Pulmonary artery endothelial cell (primary cell): ENCODE measurements at places on chromosomes 5 and 9.

GRCh38 chr5:131635684-131636572 is 899 bp upstream of the RAPGEF6 start:
- no peak for DNase-seq

GRCh38 chr5:153476767-153477166 is 13.7 kb upstream of the GRIA1 start:
- DNase-seq: peak; percentile 26

GRCh38 chr9:136831720-136832104 is 10.6 kb upstream of the AJM1 start:
- DNase-seq: no peak

DNA sequence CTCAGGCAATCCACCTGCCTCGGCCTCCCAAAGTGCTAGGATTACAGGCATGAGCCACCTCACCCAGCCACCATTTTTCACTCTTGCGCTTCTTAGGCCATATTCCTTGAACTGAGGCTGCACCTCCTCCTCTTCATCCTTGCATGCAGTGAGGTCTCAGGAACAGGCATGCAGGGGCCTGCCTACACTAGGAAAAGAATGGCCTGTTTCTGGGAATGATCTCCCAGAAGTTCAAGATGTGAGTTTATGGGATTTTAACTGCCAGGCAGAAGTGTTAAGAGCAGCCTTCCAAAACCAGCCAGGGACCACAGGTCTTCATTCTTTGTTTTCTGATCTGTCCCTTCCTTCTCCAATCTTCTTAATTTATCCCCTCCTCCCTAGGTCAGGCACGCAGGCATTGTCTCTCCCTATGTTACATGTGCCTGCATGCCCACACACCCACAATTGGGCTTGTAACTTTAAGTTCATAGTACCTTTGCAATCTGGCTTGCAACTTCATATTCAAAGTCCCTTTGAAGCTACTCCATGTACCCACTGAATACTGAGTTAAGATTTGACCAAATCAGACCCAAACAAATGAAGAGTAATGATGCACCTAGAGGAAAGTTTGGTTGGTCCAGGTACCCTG is 10.5 kb upstream of the HSPA4 start:
- DNase-seq: no peak

DNA sequence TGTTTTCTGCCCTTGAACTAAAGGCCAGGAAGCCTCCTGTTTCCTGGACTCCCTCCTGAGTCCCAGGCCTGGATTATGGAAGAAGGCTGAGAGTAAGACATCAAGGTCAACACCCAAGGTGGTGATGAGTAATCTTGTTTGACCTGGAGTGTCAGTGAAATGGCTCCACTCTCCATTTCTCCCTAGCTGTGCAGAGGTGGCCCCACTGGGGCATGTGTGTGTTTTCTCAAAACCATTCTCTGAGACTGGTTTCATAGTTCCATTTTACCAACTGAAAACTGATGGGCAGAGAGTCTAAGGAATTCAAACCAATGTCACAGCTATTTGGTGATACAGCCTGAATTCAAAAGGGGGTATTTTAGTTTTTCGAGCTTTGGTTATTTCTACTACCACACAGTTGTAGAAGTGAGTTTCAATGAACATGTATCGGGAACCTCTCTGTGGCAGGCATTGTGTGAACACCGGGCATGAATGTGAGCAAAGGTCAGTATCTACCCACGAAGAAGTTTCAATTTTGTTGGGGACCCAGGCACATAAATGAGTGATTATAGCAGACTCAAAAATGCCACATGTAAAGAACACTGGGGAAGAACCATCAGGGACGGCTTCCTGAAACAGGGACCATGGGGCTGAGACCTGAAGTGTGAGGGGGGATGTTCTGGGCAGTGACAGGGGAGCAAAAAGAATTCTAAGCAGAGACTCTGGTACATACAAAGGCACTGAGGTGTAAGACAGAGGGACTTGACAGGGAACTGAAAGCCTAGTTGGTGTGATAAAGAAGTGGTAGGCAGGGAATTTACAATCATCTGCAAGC is 269.6 kb upstream of the KLF4 start:
- no peak for DNase-seq

DNA sequence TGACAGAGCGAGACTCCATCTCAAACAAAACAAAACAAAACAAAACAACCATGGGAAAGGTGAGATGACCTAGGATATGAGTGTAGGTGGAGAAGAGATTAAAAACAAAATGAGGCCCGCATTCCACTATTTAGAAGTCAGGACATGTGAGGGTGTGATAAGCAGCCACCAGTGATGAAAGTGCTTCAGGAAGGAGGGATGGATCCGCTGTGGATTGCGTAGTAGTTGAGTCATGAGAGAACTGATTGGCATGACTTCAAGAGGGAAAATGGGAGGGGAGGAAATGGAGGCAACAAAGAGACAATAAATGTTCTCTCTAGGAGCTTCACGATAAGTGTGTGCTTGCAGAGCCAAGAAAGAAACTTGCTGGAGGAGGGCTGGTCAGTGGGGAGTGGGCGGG is 367.6 kb downstream of the ARL15 start:
- peak; percentile 74 for DNase-seq

DNA sequence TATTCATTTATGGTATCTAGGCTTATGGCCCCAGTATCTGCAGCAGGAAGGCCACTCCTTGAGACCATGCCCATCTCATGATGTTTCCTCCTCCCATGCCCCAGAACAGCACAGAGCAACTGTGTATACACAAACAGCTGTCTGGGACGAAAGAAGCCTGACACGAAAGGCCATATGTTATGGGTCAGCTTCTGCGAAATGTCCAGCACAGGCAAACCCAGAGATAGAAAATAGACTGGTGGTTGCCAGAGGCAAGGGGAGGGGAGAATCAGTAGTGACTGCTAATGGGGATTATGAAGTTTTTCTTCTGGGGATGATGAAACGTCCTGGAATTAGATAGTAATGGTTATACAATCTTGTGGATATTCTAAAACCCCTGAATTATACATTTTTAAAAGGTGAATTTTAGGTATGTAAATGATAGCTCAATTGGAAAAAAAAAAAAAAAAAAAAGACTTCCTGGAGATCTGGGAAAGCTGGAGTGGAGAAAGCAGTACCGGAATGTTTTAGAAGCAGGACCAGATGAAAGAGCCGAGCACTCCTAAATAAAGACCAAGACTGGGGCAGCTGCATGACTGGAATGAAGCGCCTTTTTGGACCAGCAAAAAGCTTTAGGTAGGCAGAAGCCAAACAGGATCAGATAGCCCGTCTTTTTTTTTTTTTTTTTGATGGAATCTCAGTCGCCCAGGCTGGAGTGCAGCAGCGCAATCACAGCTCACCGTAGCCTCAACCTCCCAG is 29.2 kb downstream of the PCDHGC5 start:
- DNase-seq: no peak

DNA sequence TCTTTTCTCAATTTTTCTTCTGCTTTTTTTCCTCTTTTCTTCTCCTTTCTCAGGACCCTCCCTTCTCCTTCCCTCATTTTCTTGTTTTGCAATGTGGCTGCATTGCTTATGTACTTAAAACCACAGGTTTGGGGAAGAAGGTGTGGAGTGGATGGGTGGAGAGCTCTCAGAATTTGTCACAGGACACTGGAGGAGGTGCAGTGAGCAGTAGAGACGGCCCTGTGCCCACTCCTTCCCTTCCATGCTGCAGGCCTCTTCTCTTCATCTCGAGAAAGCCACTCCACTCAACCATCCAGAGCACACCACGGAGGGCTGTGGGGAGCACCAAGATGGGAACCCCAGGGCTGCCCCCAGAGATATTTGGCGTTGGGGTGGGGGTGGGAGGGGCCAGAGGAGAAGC is 92.3 kb downstream of the FSTL4 start:
- no peak for DNase-seq

- DNase-seq: peak; percentile 94
Observed at GRCh38 chr5:57494104-57495098, 11.8 kb upstream of the ACTBL2 start.

GRCh38 chr9:106755736-106756135 is 107.2 kb upstream of the ZNF462 start:
- DNase-seq: no peak

- DNase-seq: no peak
Observed at GRCh38 chr5:125497651-125498050, 751.2 kb upstream of the ZNF608 start.

GRCh38 chr5:41196197-41196596 is 17.1 kb downstream of the C6 start:
- no peak for DNase-seq

GRCh38 chr5:849651-850301 is 1.0 kb downstream of the ZDHHC11 start:
- DNase-seq: no peak

- DNase-seq: no peak
Observed at GRCh38 chr5:123425431-123425830, 2.2 kb upstream of the CEP120 start.

DNA sequence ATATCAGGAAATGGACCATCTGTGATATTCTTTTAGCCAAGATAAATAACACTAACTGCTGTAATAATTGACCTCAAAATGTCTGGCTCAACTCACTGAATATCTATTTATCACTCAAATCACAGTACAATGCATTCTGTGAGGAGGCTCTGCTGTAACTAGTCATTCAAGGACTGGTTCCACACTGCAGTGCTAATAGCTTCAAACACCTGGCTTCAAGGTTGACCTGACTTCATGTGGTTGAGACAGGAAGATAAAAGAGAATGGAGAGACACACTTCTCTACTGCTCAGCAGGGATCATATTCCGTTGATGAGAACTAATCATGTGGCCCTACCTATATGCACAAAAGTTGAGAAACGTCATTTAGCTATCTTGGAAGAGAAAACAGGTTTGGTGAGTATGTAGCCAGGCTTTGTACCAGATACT is 3.4 kb upstream of the RHOBTB3 start:
- no peak for DNase-seq

DNA sequence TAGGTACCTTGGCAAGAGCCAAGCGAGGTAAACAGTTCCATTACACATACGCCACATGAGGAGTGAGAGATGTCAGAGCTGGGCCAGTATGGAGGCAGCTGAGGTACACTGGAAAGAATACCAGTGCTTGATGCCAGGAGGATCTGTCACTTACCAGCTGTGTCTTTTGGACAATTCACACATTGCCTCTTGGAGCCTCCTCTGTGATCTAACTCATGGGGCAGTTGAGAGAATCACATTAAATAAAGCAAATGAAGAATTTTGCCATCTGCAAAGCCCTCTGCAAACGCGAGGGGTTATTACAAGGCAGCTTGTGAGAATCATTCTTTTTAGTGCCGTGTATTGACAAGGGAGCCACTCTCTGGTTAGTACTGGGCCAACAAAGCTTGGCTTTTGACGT is 429.7 kb upstream of the KLF4 start:
- DNase-seq: no peak

- DNase-seq: no peak
Observed at GRCh38 chr5:165560648-165561047, 2055.2 kb downstream of the MAT2B start.

DNA sequence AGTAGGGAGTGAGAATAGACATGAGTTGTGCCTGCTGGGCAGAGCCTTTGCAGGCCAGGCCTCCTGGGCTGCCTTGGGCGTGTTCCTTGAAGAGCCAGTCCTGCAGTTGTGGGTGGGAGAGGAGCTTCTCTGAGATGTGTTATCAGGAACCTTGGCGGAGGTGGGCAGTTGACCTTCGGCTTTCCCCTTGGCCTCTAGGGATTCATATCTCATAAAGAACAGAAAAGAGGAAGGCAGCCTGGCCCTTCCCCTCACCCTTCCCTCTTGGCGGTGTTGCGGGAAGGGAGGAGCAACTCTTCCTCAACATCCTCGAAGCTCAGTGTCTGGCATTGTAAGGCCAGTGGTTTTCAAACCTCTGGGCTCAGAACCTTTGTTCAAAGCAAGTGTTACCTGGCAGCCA is 59.2 kb downstream of the DAPK1 start:
- DNase-seq: no peak

DNA sequence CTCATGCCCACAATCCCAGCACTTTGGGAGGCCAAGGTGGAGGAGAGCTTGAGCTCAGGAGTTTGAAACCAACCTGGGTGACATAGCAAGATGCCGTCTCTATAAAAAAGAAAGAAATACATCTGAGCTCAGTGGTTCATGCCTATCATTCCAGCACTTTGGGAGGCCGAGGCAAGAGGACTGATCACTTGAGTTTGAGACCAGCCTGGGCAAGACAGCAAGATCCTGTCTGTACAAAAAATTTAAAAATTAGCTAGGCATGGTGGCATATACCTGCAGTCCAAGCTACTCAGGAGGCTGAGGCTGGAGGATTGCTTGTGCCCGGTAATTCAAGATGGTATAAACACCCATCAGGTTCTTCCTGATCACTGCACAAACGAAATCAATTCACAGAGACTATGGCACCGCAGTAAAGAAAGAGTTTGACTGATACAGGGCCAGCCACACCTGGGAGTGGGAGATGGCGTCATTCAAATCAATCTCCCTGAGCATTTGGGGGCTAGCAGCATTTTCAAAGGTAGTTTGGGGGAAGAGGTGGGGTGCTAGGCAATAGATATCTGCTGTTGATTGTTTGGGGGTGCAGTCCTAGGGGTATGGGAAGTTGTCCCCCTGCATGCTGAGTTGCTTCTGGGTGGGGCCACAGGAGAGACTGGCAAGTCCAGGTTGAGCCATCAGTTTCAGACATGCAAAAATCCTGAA is 169.2 kb downstream of the TTC39B start:
- no peak for DNase-seq

- no peak for DNase-seq
Observed at GRCh38 chr9:112378328-112379176, 1.4 kb upstream of the HSDL2 start.

GRCh38 chr9:73348471-73348870 is 196.8 kb downstream of the ANXA1 start:
- DNase-seq: no peak

GRCh38 chr5:80615266-80615914 is 39.1 kb upstream of the MSH3 start:
- DNase-seq: no peak

GRCh38 chr5:175032741-175033151 is 308.4 kb downstream of the MSX2 start:
- no peak for DNase-seq

DNA sequence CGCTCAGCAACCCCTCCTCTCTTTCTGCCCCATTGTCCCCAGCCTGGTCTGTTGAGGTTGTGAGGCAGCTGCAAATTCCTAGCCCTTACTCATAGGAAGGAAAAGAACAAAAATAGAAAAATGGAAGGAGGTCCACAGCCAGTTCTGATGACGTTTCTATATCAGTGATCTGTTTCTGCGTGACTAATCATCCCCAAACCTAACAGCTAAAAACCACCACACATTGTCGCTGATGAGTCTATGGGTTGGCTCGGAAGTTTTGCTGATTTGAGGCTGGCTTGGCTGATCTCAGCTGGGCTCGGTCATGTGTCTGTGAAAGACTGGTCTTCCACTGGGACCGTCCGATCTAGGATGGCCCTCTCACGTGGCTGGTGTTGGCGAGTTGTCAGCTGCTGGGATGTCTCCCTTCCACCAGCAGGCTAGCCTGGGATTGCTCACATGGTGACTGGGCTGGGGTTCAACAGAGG is 200.6 kb upstream of the ZNF618 start:
- peak; percentile 96 for DNase-seq

GRCh38 chr9:136847826-136848392 is 1.3 kb upstream of the PHPT1 start:
- DNase-seq: peak; percentile 29

GRCh38 chr5:110085826-110086225 is 396.1 kb downstream of the MAN2A1 start:
- DNase-seq: no peak

- no peak for DNase-seq
Observed at GRCh38 chr5:33565324-33565723, 124.6 kb downstream of the TARS1 start.

GRCh38 chr5:139381837-139382761 is 998 bp downstream of the SLC23A1 start:
- no peak for DNase-seq

GRCh38 chr9:113131689-113132151 is 19.1 kb upstream of the SLC31A2 start:
- no peak for DNase-seq
